Effector memory CD8-positive, alpha-beta T cell (primary cell): ENCODE measurements at places on chromosomes 7 and 10.

DNA sequence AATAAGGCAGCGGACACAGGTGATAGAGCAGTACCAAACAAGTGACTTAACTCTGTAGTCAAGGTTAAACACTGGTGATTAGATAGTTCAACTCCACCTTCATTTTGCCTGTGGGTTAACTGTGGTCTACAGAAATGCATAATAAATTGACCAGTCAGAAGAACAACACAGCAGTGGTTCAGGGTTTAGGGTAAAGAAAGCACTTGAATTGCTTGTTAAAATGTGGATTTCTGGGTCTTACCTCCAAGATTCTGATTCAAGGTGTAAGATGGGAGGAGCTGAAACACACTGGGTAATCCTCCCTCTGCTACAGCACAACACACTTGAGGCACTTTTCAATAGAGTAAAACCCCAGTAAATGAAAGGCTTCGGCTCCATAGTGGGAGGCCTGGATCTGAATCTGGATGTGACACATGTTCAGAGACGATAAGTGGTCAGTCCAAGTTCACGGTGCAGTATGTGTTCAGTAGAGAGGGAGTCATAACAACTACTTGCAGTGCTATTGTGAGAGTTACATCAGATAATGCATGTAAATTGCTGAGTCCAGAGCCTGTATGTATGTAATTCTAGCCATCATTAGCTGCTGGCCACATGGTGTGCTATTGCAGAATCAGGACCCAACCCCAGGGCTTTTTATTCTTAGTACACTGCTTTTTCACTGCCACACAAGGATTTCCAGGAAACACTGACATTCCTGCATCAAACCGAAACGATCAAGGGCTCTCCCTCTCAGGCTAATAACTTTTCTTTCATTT lies 141.7 kb downstream of the SORCS1 start:
- DNase-seq = no peak

- no peak for DNase-seq
Measured at GRCh38 chr10:50992972-50993766, 81.1 kb upstream of the PRKG1 start.

- no peak for DNase-seq
Measured at GRCh38 chr7:9324513-9324912, 891.1 kb downstream of the NXPH1 start.

- no peak for DNase-seq
Measured at GRCh38 chr10:96505150-96506136, 8.3 kb downstream of the TLL2 start.

DNA sequence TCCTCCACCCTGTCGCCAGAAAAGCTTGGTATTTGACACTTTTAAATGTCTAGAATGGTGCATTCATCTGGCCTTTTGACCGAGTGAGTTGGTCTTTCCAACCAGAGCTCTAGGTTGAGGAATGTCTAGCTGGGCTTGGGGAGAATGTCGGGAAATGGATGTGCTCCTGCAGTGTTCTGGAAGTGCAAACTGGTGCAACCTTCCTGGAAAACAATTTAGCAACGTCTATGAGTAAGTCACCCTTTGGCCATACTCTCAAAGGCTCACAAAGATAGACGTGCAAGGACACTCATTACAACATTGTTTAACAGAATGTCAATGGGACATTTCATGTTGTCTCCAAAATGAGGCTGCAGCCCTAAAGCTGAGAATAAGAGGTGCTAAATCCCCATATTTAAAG lies 12.2 kb upstream of the NMT2 start:
- no peak for DNase-seq

- no peak for DNase-seq
Measured at GRCh38 chr10:26978519-26978918, 117.8 kb upstream of the ABI1 start.

DNA sequence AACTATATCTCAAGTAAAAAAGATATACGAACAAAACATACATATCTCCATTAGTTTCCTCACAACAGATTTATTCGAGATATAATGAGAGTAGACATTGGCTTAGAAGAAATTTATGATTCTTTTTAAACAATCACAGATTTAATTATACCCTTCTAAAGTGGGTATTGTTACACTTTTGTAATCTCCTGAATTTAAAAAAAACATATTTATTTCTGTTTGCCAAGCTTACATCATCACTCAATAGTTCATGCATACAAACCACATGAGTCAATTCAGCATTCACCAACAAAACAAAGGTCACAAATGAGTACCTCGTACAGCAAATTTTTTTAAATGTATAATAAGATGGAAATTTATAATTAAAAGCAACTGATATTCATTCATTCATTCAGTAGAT lies 17.6 kb downstream of the LRRN3 start:
- DNase-seq = no peak

DNA sequence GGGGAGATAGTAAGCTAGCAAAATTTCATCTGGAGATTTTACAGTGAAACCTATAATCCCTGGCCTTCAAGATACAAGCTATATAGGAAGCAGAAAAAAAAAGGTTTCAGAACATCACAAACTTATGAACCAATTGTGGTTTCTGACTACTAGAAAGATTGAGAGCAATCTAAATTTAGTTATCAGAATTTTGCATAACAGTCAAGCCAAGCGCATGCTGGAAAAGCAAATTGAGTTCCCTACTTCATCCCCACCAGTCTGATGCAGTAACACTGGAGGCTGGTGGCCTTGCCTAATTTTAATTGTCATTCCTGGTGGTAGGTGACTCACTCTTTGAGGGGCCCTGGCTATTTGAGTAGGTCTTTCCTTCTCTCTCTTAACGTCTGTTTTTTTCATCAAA lies 46.3 kb upstream of the ELMO1 start:
- no peak for DNase-seq

GRCh38 chr10:71244431-71245419 lies 32.4 kb downstream of the UNC5B start:
- DNase-seq = no peak

DNA sequence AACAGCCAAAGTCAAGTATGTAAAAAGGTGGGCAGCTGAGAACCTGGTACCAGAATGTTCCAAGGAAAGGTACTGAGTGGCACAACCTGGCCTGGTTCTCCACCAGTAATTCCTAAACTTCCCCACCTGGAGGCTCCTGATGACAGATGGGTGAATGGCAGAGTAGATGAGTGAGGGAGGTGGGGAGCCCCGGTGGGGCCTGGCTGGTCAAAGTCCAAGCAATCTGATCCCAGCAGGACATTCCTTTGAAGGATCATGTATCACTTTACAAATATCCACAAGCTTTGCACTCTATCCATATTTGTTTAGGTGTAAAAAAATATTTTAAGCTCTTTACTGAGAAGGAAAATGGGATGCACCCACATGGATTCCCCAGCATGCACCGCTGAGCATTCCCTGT lies 250.2 kb downstream of the DPP6 start:
- no peak for DNase-seq

- DNase-seq = no peak
Measured at GRCh38 chr10:63752318-63752717, 231.1 kb downstream of the REEP3 start.

DNA sequence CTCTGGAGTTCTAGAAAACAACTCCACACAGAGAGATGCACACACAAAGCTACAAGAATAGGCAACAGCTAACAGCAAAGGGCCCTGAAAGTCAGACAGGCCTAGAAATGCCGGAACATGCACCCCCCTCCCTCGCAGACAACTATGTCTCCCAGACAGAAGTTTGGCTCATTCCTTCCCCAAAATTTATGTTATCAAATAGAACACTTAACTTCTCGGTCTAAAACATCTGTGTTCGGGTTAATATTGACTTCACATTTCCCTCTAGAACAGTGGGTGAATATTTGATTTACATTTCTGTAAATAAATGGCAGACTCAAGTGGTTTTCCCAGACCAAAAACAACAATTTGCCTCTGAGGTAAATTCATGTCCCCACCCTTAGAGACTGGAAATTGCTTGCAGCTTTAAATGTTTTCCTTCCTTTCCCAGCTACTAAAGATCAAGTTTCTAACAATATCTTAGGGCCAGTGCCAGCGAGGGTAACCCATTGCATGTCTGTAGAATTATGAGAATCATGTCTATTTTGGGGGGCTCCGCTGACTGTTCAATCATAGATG lies 92.5 kb upstream of the INHBA start:
- DNase-seq = no peak

GRCh38 chr7:77205706-77206105 lies 6.1 kb upstream of the FGL2 start:
- DNase-seq = no peak

DNA sequence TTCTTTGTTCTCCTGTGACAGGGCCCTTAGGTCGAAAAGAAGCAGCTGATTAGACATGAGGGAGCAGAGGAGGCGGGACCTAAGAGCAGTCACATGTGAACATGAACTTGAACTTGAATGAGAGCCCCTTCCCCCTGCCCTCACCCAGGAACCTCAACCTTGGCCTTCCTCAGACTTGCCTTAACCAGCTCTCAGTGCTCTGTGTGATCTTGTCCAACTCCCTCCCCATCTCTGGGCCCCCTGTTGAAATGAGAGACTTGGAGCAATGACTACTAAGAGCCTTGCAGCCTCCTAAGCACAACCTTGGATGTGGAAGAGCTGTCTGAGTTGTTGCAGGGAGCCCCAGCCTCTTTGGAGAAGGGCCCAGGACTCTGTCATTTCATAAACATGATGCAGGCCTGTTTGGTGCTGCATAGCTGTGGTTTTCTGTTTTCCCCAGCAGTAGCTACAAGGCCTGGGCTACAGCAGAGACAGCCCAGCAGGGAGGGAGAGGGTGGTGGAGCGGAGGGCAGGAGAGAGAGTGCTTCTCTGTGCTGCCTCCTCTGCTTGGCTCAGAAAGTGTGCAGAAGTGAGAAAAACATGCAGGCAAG lies 123.9 kb upstream of the ZMIZ1 start:
- no peak for DNase-seq

- DNase-seq = no peak
Measured at GRCh38 chr7:43444711-43445578, 138.0 kb upstream of the STK17A start.

DNA sequence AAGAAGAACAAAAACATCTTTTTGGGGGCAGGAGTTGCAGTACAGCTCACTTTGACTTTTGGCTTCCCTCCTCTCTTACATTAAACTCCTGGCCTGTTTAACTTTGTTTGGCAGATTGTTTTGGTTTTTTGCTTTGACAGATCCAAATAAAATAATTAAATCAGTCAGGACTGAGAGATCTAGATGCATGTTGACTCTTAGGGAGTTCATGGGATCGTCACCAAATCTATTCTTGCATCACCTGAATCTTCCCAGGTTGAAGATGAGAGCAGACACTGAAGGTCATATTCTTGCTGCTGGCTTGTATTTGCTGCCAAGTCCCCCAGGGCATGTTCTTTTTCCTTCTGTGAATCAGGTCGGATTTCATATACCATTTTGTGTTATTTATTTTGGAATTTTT lies 759.4 kb downstream of the CNTNAP2 start:
- DNase-seq = no peak

DNA sequence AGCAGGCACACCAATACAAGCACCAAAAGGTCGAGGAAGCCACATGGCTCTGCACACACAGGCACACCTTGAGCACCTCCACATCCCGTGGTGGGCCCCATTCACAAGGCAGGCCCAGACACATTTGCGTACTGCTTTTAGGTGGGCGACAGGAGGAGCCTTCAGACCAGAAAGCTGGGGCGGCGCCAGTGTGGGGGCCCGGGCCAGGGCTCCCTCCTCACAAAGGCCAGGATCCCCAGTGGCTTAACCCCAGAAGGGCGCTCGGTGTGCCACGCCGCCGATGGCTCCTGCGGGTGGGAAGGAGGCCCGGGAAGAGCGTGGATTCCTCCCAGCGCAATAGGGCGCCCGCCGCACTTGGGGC lies 2.8 kb upstream of the SMARCD3 start:
- DNase-seq = no peak

GRCh38 chr10:123726836-123727235 lies 60.7 kb downstream of the GPR26 start:
- DNase-seq = no peak

DNA sequence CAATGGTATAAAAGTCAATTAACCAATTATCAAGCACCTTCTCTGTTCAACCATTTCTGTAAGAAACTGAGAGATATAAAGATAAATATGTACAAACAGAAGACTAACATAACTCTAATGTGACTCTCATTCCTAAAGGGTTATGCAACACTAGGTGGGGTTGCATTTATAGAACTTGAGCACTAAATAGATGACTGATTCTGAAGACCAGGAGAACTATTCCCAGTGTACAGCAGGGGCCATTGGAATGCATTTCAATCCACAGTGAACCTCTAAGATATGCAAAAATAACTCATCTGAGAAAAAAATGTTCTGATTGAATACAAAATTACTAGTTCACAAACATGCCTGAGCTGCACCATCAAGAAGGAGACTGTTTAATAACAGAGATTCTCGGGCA lies 341.2 kb upstream of the STEAP1 start:
- DNase-seq = no peak

- no peak for DNase-seq
Measured at GRCh38 chr7:77653572-77653971, 42.7 kb upstream of the RSBN1L start.

- no peak for DNase-seq
Measured at GRCh38 chr10:63055705-63056104, 77.4 kb upstream of the NRBF2 start.

GRCh38 chr7:149882248-149883047 lies 8.7 kb downstream of the ATP6V0E2 start:
- DNase-seq = no peak

- no peak for DNase-seq
Measured at GRCh38 chr7:150753239-150753638, 16.0 kb downstream of the GIMAP5 start.

DNA sequence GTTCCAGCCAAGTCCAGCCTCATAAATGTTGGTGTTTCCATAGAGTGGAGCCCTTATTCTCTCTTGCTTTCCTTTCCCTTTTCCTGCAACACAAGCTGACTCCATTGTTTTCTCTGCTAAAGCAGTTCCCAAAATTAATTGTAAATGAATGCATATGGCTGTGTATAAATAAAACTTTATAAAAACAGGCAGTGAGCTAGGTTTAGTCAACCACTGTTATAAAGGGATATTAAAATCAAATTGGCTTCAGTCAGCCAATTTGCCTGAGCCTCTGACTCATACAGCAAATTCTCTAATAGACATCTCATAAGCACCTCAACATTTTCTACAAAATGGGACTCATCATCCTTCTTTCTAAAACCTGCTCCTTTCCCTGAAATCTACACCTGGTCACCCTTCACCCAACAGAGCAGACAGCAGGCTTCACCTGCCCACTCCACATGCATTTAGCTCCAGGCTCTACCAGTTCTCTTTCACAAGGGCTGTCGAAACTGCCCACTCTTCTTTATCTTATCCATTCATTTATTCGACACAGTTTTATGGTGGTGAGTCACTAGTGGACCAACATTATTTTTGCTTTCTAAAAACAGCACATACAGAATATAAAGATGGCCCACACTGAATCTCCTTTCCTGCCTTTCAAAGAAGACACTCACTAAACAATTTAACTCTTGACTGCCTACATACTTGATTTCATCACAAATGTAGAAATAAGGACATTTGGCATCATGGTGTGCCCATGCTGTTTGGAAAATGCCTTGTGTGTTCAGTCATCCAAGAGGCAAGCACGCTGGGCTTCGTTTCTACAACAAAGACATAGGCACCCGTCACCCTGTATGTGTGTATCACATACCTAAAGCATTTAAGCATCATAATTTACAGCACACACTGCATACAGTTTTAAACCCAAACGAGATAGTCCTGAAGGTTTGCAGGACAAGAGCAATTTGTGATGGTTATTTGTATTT lies 74.6 kb upstream of the C7orf33 start:
- no peak for DNase-seq

- DNase-seq = no peak
Measured at GRCh38 chr7:158296798-158297104, 290.9 kb downstream of the PTPRN2 start.

GRCh38 chr10:35339942-35340341 lies 3.6 kb downstream of the CCNY start:
- DNase-seq = no peak

GRCh38 chr7:47333959-47334358 lies 248.0 kb downstream of the TNS3 start:
- no peak for DNase-seq
